EL (cell line): ENCODE measurements at places on chromosomes 1 and 21.
A peak's percentile ranks its signal among the peaks of the same experiment; 100 is the strongest.

- no peak for DNase-seq
These were observed 5.3 kb downstream of the MRPS15 start for GRCh38 chr1:36458910-36459309.

DNA sequence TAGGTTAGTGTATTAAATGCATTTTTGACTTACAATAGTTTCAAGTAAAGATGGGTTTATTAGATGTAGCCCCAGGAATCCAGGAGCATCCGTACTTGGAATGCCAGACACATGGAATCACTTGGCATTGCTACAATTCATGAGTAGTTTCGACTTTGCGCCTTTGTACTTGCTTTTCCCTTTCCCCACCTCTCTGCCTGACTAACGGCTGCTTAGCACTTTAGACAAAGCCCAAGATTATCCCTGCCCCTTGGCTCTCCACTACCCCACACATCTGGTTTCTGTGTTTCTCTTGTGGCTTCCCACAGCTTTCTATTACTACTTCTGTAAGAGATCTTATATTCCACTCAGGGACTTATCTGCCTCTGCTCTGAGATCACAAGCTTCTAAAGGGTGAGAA, 397.7 kb upstream of the POU3F1 start:
- peak; percentile 56 for DNase-seq

DNA sequence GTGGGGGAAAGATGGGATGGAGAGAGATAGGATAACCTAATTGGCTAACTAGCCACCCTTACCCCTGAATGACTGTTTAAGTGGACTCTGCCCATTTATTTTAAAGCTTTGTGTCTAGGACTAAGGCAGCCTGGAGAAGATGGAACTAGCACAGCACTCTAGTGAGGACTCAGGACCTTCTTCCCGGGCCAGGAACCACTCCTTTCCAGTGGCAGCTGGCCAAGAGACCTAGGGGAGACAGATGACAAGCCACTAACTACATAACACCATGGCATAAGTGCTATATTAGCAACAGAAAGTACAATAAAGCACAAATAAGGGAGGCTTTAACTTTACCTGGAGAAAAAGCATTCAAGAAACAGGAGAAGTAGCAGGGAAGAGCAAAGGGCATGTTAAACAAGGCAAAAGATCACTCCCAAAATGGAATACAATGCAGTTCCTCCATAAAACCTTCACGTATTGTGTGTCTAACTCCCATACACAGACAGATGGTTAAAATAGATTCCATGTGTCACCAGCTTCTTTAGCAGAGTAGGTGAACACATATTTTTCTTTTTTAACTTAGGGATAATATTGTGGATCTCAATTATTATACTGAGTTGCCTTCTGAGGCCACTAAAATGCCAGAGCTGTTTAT, 20.6 kb downstream of the CLCA1 start:
- no peak for DNase-seq

DNA sequence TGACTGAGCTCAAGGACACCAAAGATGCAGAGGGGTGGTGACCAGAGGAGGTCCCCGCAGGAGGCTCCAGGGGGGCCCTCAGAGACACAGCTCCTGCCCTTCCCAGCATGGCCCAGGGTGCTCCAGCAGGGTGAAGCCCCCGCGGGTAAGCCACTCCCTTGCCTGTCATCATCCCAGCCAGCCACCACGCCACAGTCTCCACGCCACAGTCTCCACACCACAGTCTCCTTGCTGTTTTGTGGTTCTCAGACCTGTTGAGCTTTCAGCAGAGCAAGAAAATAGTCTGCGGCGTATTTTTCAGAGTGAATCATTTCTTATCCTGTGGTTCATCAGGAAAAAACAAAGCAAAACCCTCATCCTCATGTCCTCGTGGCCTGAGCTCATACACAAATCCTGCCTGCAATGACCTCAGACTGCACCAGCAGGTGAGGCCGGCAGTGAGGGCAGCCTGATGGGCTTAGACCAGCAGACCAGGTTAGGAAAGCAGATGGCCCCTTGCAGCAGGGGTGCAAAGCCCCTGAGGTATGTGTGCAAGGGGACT, 25.7 kb upstream of the ABCG1 start:
- DNase-seq: no peak
